ENCODE measurements at places on chromosomes 5 and 9. TPM values are rescaled to one million over a fixed set of nuclear protein-coding genes. Genes with fewer than 3 reads are reported as not detected.

- peak; percentile 9 for DNase-seq
Measured at GRCh38 chr5:176740702-176741496, 69.5 kb upstream of the UNC5A start.

DNA sequence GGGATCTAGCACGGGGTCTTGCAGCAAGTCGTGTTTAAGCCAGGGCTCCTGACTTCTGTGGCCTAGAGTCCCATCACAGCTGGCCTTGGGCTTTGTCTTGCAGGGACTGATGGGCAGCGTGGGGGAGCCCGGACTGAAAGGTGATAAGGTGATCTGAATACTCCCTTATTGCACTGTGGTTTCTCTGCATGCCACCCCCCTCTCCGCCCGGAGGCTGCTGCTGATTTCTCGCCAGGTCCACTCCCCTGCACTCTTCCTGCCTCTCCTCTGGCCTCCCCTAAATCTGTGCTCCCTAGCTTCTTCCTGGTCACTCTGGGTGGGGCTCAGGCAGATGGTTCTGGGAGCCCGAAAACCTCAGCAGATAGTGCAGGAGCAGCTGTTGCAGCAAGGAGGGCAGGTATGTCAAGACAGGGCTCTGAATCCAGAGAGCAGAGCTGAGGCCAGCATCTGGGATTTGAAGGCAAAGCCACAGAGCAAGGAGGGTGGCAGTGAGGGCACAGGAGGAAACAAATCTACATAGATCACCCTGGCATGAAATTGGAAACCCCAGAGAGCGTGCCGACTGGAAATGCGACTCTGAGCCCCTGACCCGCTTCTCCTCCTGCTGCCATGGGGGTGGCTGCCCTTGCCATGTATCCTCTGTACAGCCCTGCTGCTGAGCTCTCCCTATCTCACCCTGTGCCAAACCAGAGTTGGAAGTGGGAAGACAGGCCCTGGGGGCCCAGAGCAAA, 76.5 kb downstream of the COL27A1 start:
- no peak for DNase-seq

The BRINP1 gene
- 0.26 TPM for total RNA-seq

The SOX30 gene
- total RNA-seq: not detected

The ADAMTSL2 gene
- total RNA-seq: 106 TPM
